ENCODE measurements at places on chromosomes 4 and X.

DNA sequence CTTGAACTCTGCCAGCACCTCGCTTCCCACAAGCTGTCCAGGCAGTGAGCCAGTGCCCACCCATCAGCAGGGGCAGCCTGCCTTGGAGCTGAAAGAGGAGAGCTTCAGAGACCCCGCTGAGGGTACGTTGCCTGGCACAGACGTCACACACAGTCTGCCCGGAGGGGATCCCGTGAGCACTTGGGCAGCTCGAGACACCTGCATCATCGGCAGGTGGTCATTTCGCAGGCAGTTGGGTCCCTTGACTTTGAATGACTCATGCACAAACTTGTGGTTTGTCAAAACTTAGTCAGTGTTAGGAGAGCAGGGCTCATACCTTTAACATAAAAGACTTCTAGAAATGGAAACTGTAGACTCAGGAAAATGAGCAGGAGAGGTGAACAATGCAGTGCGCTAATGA lies 9.9 kb downstream of the TACC3 start:
- no peak for DNase-seq

DNA sequence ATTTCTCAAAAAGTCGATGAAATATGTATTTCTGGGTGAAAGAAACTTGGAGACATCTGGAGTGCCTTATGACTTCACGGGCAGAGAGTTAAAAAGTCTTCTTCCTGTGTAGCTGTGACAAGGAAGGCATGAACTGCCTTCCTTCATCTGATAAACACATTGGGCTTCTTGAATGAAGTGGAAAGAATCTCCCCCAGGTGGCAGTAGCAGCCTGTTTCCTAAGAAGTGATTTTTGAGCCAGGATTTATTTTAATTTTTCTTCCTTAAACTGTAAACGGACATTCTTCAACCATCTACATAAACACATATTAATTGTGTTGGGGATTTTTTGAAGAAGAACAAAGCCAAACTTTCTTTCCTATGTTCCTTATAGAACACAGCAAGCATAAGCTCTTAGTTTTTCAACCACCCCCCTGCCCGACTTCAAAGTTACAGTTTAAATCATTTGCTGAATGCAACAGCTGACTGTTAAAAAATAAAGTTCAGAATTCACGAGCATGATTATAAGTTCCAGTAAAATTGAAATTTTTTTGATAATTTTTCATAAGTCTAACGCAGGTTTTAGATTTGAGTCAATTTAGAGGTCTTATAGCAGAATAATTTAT lies 980 bp upstream of the GIMD1 start:
- DNase-seq: no peak

DNA sequence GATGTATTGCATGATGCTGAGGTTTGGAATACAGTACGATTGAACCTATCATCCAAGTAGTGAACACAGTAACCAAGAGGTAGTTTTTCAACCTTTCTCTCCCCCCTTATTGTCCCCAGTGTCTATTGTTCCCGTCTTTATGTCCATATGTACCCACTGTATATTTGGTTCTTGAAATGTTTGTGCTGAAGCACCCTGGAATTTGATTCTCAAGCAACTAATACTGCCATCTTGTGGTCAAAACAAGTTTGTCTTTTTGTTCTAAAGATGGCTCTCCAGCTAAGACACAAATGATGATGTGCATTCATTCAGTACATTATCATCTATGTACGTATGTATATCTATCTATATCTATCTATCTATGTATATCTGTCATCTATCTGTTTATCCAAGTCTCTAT lies 33.5 kb upstream of the DCX start:
- no peak for DNase-seq

DNA sequence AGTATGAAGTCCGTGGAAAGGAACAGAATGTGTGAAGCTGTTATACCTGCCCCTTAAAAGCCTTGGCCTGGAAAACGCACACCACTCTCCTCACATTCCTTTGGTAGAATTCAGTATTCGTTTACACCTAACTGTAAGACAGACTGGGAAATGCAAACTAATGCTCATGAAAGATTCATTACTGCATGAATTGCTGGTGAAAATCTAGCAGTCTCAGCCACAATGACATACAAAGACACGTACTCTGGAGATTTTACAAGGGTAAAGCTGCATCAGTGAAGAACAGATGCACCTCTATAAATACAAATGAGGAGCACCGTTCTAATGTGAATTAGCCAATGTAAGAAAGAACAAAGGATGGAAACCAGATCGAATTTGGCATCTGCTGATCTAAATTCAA lies 2051.3 kb downstream of the PCDH7 start:
- DNase-seq: no peak

GRCh38 chr4:76147454-76148141 lies 599 bp downstream of the NUP54 start:
- peak; percentile 28 for DNase-seq

DNA sequence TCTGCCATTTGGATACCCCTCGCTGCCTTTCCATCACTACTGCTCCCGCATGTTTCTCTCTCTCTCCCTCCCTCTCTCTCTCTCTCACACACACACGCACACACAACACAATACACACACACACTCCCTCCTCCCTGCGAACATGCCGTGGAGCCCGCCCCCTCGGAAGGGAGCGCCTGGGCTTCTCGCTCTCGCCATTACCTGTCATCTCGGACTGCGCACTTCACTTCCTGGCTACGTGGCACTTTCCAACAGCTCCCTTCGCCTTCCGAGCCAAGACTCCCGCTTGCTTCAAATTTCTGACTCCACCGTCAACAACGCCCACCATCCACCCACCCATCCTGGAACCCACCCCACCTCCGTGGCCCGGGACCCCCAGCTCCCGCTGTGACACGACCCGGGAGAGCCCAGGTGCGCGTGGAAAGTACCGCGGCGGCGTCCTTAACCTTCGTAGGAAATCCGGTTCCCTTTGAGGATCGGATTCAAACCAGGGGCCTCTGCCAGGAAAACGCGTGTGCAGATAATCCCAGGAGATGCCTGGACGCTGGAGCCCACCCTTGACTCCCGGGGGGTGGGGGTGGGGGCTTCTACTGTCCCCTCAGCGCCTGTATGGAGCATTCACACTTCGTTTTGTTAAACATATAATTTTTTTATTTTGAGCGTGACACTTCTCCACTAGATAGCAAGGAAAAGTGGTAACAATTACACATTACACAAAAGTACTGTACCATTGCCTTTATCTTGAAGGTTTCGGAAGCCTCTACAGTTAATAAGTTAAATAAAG lies 12.5 kb downstream of the ARX start:
- no peak for DNase-seq

DNA sequence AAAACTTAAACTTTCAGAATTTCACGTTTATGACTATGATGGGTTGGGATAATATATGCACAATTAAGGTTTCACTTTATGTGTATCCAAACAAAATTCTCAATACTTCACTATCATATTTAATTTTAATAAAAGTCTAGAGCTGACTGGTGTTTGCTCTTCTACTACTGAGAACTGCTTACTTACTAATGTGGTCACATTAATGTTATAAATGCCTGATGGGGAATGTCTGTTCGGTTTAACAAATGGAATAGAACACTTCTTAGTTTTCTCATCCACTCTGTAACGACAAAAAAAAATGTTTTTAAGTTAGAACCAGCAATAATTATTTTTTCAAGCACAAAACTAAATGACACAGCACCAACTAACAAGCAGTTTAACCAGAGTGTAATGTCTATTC lies 34.3 kb downstream of the CDKL2 start:
- no peak for DNase-seq

DNA sequence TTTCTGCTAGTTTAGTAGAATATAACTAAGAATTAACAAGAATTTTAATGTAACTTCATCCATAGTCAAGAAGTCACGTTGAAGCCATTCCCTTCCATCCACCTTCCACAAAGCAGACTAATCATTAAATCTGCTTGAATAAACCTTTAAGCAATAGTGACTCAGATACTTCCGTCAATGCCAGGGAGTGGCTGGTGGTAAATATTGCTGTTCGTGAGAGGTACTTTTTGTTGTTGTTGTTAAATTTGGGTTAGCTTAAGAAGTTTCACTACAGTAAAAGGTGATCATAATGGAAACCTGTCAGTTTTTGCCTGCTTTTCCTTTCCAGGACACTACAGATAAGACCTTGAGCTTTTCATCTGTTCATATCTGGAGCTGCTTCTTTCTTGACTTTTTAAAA lies 316.3 kb downstream of the TMA16 start:
- no peak for DNase-seq

- DNase-seq: peak; percentile 66
Observed at GRCh38 chr4:55378617-55379467, 16.9 kb upstream of the TMEM165 start.

- no peak for DNase-seq
Observed at GRCh38 chr4:100826808-100827548, 309.2 kb upstream of the EMCN start.

DNA sequence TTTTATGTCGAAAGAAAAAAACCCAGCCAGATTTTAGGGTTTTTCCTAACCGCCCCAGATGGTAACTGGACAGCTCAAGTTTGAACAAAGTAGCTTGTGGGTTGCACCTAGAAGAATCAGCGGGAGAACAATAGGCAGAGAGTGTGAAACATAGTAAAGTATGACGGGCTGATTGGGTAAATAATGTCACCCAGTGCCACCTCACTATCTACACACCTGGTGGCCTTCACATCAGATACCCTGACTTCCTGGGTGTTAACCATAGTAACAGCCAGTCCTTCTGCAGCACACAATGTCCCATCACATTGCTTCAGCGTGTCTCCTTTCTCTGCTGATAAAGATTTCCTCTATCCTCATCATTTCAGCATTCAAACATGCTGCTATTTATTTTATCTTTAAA lies 159.1 kb upstream of the HS3ST1 start:
- DNase-seq: no peak

DNA sequence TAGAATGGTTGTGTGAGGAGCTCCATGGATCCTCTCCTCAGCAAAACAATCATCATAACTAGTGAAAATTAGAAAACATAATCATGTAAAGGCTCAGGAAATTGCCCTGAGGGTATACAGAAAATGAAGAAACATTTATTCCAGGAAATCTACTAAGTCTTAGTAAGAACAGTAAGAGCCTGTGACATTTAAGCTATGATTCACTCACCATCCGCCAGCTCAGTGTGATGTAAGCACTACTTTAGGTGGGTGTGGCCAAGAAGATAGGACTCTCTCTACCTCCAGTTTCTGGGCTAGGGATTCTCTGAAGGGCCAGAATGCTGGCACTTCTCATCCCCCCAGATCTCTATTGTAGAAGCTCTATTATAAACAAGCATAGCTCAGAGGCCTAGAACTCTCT lies 147.5 kb downstream of the DLG3 start:
- DNase-seq: no peak

DNA sequence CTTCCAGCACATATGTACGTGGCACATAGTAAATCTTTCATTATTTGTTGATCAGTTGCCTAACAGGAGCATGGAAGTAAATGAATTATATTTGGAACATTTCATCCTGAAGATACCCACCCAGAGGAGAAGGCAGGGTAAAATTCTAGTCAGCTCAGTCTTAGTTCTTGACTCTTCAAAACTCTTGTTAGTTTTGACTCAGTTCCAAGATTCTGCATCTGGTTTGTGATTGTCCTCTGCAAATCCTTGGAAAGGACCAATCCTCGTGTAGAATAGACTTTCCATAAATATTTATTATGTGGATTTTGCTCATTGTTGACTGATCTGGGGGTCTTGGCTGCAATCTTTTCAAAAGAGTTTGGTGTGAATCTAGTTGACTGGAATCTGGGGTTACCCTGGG lies 257.5 kb upstream of the FAT1 start:
- DNase-seq: no peak

DNA sequence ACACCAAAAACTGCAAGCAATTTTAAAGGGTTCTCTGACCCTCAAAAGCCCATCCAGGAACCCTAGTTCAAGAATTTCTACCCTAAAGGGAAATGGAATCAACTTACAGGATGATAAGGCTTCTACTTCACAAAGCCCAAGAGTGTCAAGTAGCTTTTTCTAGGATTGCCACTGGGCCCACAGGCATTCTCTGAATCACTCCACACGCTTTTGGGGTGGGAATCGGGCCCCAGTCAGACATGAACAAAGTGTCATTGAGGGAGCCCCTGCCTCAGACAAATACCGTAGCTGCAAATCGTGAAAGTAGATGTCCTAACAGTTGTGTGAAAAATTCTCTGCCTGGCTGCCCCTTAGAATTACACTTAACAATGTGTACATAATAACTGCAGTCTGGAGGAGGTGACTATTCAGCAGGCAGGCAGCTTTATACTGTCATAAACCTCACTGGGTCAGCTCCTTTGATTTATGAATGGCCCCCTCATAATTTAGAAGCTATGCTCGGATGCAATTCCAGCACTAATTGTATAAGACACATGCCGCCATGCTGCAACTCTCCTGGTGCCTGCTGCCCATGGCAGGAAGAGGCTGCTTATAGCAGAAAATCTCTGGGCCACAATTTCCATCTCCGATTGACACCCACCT lies 36.7 kb downstream of the CHRDL1 start:
- DNase-seq: no peak

- no peak for DNase-seq
Observed at GRCh38 chrX:19127649-19128168, 5.4 kb upstream of the ADGRG2 start.

- no peak for DNase-seq
Observed at GRCh38 chrX:44778254-44778653, 65.6 kb upstream of the DUSP21 start.

- DNase-seq: no peak
Observed at GRCh38 chr4:30868111-30868895, 148.1 kb downstream of the PCDH7 start.

DNA sequence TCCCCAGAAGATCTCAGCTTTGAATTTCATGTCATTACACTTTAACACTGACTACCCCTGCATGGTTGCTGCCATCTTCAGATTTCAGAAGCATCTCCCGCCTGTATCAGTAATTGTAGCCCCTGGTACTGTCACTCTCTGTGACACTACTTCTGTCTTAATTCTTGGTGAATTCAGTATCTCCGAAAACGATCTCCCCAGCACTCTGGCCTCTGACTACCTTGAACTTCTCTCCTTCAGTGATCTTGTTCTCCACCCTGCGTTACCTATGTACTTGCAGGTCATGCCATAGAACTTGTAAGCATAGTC lies 53.8 kb upstream of the ABCG2 start:
- no peak for DNase-seq

- no peak for DNase-seq
Observed at GRCh38 chr4:81785338-81785737, 313.6 kb upstream of the RASGEF1B start.

- no peak for DNase-seq
Observed at GRCh38 chr4:81427344-81427821, 44.3 kb downstream of the RASGEF1B start.

DNA sequence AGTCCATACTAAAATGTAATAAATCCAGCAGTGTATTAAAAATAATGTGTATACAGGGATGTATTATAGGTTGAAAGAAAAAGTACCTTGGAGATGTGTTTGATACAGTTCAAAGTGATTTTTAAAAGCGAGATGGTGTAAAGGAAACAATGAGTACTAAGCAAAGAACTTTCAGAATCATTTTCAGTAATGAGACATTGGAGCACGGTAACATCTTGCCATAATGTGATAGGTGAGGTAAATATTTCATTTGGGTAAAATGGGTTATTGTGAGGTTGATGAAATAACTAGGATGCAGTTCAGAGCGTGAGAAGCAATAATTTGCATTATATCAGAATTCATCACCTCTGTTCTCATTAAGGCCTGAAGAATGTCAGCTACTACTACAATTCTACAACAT lies 25.9 kb downstream of the EIF2S3 start:
- no peak for DNase-seq
